ENCODE measurements at places on chromosomes 2 and 18.
A peak's percentile ranks its signal among the peaks of the same experiment; 100 is the strongest.

- no peak for DNase-seq
These were observed 167.2 kb upstream of the RBBP8 start for GRCh38 chr18:22765896-22766295.

GRCh38 chr2:100013892-100014677, 128.3 kb downstream of the AFF3 start:
- peak; percentile 93 for DNase-seq

- no peak for DNase-seq
These were observed 6.3 kb downstream of the MSGN1 start for GRCh38 chr2:17822445-17823117.

GRCh38 chr2:66382091-66382490, 52.8 kb upstream of the MEIS1 start:
- DNase-seq: no peak

Measured in fibroblast of skin of left quadriceps (primary cell).